ENCODE measurements at places on chromosomes 2 and 18.

DNA sequence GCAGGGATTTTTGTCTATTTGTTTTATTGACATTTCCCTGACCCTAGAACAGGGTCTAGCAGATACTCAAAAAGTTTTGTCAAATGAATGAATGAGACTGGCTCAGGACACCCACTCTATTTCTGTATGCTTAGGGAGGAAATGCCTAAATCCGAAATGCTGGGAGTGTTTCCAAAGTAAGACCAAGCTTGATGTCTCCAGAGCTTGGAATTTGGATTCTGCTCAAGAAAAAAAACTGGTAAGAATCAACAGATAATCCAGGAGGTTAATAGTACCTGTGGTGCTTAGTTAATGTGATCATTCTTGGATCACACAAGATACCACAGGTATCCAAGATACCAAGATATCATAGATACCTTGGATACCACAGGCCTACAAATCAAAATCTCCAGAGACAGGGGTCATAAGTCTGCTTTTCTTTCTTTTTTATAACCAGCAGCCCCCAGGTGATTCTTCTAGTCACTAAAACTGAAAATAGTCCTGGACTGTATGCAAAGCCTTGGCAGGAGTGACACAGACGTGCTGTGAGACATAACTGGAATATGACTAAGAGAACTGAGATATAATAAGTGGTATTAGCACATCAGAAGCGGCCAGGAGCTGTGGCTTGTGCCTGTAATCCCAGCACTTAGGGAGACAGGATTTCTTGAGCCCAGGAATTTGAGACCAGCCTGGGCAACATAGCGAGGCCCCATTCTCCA, 39.9 kb upstream of the SP3 start:
- DNase-seq = no peak

- DNase-seq = no peak
Observed at GRCh38 chr2:63881205-63881604, 39.5 kb downstream of the UGP2 start.

DNA sequence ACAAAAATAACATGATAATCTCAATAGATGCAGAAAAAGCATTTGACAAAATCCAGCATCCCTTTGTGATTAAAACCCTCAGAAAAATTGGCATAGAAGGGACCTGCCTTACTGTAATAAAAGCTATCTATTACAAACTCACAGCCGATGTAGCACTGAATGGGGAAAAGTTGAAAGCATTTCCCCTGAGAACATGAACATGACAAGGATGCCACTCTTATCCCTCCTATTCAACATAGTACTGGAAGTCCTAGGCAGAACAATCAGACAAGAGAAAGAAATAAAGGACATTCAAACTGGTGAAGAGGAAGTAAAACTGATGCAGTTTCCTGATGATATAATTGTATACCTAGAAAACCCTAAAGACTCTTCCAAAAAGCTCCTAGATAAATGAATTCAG, 368.7 kb downstream of the RIT2 start:
- no peak for DNase-seq

DNA sequence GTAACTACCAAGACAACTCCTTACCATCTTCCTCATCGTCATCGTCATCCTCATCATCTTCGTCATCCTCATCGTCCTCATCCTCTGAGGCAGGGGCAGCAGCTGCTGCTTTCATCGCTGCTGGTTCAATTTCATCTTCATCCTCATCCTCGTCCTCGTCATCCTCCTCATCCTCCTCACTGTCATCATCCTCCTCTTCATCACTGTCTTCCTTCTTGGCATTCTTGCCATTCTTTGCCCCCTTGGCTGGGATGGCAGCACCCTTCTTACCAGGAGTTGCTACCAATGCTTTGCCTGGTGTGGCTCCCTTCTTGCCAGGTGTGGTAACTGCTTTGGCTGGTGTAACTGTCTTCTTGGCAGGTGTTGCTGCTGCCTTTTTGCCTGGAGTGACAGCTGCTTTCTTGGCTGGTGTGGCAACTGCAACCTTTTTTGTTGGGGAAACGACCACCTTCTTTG, 2.7 kb downstream of the NCL start:
- DNase-seq = no peak

Measured in CD4-positive, alpha-beta T cell treated with Interleukin-10 for 1 hour (primary cell).